Stimulated activated CD8-positive, alpha-beta memory T cell treated with anti-CD3 and anti-CD28 coated beads, Interleukin-4, amount 100 ng/mL, for 1 hour (primary cell): ENCODE measurements at places on chromosomes 1 and 21.

DNA sequence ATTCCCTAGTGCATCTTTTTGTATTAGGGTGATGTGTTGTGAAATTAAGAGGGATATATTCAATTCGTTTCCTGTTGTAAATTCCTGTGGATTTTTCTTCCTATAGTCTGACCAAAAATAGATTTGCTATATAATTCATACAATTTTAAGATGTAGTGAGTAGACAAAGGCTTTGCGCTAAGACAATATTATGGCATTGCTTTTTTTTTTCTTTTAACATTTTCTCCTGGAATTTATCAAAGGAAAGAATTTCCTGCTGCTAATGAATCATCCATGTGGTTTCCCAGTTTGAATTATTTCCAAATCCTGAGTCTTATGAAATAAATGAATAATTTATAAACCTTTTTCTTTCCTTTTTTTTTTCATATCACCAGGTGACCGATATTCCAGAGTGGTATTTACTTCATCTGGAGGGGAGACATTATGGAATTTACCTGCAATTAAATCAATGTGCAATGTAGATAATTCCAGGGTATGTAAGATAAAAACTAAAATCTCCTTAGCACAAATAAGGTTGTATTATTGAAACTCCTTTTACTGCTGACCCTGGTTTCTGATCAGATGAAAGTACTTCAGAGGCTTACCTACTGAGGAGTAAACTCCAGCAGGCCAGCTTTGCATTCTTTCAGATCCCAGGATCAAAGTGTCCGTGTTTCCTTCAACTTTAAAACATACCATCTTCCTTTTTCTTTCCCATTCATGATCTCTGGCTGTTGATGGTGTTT, 148.4 kb downstream of the TLR5 start:
- DNase-seq, result no peak

DNA sequence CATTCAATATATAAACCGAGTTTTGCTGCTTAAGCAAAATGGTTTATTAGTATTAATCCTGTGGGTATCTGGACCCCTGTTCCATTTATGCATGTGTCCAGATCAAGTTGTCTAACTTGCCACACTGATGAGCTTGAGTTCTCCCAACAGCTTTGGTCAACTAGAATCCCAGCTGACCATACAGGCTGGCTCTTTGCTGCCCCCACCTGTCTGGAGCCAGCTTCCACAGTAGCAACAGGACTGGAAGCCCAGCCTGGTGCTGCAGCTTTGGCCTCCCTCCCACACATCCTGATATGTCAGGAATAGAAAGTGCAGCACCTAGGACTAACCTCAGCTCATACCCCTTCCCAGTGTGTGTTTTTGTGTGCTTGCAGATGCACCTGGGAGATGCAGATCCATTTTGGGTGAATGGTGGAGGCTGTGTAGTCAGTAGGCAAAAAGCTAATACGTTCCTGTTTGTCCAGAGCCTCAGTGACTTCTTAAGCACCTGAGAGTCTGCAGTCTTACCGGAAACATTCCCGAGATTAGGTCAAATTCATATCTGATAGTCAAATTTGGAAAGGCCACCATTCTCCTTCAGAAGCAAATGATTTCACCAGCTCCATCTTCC, 40.9 kb upstream of the BEND5 start:
- no peak for DNase-seq

- DNase-seq, result no peak
Observed at GRCh38 chr1:169565335-169566271, 20.7 kb downstream of the F5 start.

- no peak for DNase-seq
Observed at GRCh38 chr1:40383488-40384412, 10.2 kb downstream of the SMAP2 start.

- no peak for DNase-seq
Observed at GRCh38 chr1:155940993-155941844, at the start of gene RXFP4. Gene RXFP4 (plus strand): TSS chr1:155941638. CDS start chr1:155941710, 72 bp downstream.

- DNase-seq, result no peak
Observed at GRCh38 chr1:39977202-39977601, 22.3 kb downstream of the MFSD2A start.
